ENCODE measurements at places on chromosomes 5 and 9.

GRCh38 chr9:106862821-106863720 lies at the start of gene ZNF462:
Gene ZNF462 (plus strand): TSS chr9:106863166. CDS start chr9:106923384, 60,218 bp downstream.
- DNase-seq, result no peak

DNA sequence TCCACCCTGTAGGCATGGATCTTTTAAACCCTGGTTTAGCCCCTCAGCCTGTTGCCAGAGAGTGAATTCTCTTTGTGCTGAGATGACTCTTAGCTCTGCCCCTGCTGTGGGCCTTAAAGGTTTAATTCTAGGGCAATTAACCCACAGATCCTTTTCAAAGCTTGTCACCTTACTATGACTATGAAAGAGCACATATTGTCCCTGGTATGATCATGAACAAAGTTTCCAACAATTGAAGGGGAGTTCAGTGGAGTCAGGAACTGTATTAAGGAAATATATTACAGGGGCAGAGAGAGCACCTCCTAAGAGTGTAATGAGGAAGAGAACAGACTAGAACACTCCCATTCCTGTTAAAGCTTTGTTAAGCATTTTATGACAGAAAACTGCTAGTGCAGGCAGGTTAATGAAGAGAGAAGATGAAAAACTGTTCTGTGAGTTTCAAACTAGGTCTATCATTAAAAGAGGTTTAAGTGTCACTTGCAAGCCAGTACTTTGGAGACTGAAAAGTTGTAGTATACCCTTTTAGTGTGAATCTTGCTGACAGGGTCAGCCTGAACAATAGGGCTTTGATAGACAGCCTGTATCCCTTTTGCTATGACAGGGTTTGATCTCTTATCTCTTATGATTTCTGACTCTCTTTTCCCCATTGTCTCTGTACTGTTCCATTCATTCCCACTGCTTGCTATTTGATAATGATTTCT lies 104.2 kb upstream of the ELL2 start:
- no peak for DNase-seq

DNA sequence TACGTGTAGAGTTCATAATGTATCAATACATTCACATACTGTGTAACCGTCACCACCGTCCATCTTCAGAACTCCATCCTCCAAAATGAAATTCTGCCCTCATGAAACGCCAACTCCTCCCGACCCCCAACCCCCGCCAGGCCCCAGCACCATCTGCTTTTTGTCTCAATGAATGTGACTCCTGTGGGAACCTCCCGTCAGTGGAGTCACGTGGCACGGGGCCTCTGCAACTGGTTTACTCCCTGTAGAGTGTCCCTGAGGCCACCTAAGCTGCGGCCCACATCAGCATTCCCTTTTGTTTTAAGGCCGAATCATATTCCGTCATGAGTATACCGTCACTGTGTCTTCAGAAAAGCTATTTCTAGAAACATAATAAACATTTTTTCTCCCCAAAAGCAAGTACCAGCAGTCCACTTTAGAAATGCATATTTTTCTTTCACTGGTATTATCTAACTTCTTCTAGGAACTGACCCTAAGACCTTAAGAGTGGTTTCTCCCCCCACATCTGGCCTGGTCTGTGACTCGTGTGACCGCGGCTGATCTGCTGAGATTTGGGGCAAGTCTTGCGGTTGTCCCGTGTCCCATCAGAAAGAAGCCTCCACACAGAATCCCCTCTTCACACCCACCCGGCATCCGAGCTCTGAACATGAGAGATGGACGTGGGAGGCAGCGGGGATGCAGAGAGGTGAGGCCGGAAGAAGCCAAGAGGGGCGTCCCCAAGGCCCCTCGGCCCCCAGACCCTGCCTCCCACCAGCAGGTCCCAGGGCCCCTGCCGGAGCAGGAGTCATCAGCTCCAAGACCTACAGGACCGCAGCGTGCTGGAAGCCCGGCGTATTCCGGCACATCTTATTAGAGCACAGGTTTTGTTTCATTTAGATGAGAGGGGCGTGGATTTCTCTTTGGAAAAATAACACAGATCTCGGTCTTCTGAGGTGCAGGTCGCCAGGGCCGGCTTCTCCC lies 38.3 kb downstream of the SLC6A3 start:
- DNase-seq, result peak; percentile 7

GRCh38 chr5:115544043-115544435 lies 536 bp downstream of the FEM1C start:
- DNase-seq, result peak; percentile 60

DNA sequence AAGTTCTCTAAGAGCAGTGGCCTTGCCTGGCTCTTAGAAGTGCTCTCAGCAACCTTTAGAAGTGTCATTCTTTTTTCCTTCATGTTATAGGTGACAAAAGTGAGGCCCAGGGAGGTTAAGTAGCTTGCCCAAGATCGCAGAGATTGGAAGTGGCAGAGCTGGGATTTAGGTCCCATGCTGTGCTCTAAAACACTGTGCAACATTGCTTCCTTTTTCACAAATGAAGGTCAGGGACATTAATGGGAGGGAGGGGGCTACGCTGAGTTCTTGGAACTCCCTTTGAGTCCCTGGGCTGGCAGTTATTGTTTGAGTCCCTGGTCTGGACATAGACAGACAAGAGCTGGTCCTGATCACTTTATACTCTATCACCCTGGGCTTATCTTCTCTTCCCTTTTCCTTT lies 45.3 kb downstream of the PAM start:
- DNase-seq, result no peak

GRCh38 chr5:38845526-38846378 lies at the start of gene OSMR:
Gene OSMR (plus strand): TSS chr5:38846012. CDS start chr5:38869045, 23,033 bp downstream.
- DNase-seq, result no peak

GRCh38 chr9:87359958-87360601 lies 137.6 kb upstream of the DAPK1 start:
- DNase-seq, result no peak

DNA sequence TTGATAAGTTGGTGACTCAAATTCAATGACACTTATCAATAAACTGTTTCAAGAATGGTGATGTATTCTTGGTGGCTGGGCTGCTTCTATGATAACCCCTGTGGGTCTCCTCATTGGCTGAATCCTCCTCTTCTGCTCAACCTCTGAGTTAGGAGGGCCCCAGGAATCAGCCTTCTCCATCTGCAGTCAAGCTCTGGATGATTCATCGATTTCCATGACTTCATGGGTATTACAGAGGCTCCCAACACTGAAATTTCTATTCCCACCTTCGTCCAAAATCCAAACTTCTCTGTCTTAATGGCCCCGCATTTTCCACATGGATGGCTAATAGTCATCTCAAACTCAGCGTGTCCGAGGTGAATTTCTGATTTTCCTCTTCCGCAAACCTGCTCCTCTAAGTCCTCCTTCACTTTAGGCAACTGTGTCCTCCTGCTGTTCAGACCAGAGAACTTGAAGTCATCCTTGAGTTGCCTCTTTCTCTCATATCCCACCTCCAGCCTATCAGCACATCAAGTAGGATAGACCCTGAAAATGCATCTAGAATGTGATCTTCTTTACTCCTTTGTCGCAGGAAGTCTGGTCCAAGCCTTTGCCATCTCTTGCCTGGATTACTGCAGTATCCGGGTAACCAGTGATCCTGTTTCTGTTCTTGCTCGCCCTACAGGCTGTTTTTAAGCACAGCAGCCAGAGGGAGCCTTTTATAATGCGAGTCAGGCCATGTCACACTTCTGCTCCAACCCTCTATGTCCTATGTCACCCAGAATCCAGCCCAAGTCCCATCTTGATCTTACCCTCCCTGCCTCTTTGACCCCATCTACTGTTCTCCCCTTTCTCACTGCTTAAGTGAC lies 41.4 kb upstream of the IL7R start:
- DNase-seq, result no peak

GRCh38 chr9:134226221-134226930 lies 62.0 kb upstream of the RNU6ATAC start:
- DNase-seq, result no peak

DNA sequence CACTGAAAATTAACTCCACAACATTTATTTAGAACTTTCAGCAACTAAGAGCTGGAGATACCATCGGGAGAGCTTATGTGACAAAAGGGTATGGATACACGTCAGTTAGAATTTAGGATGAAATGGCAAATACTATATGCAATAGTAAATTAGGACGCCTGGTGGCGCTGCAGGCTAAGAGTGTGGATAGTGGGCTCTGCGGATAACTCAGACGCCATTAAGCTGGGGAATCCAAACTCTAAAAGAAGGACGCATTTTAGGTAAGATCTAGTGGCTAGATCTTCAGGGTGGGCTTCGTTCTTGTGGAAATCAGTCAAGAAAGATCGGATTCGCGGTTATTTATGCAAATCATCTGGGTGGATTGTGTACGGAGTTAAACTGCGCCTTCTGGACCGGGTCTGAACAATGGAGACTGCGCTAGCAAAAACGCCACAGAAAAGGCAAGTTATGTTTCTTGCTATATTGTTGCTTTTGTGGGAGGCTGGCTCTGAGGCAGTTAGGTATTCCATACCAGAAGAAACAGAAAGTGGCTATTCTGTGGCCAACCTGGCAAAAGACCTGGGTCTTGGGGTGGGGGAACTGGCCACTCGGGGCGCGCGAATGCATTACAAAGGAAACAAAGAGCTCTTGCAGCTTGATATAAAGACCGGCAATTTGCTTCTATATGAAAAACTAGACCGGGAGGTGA lies at the start of gene PCDHB5:
Gene PCDHB5 (plus strand): TSS at position 177 of the 688 bp plus-strand sequence. CDS start 229 bp downstream, at position 406.
- no peak for DNase-seq
